ENCODE measurements at places on chromosomes 7 and 10.

GRCh38 chr7:95897557-95898251 is 125.3 kb downstream of the DYNC1I1 start:
- DNase-seq: no peak

DNA sequence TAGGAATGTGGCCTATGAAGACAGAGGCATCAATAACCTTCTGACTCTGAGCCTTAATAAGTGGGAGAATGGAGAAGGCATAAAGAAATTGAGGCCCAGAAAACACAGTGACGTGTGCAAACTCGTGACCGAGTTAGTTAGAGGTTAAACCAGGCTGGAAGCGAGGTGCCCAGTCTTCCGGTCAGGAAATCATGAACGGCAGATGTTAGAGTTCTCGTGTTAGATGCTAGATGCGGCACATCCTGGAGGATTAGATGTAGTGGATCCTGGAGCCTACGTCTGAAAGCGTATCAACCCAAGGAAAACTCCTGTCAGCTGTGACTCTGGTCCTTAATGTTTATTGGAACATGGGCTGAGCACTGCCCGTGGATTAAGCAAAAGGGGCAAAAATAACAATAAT is 275.9 kb downstream of the TCF7L2 start:
- DNase-seq: no peak

GRCh38 chr7:151175793-151176311 is 8.4 kb upstream of the GBX1 start:
- no peak for DNase-seq

GRCh38 chr7:1103789-1104515 is 16.0 kb downstream of the GPER1 start:
- no peak for DNase-seq

DNA sequence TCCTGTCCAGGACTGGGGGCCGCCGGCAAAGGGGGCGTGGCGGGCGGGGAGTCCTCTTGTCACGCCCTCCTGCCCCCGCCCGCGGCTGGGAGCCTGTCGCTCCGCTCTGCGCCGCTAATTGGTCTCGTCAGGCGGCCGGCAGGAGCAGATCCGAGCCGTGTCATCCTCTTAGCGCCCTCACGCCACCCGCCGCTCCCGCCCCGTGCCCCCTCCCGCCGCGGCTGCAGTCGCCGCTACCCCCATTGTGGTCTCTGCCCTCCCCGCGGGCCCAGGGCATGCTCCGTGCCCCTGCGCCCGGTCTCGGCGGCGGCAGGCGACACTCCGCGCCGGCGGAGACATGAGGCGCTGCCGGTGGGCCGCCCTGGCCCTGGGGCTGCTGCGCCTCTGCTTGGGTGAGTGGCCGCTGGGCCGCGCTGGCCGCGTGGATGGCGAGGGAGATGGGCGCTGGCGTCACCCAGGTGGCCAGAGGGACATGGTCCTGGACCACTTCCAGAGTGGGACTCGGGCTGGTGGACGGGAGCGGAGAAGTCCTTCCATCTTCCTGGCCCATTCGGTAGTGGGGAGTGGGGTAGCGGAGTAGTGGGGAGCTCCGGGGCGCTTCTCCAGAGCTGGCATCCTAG is at the start of gene CDHR1:
CDHR1 (plus strand) TSS at position 114 of the 620 bp plus-strand sequence; CDS start at position 338, 224 bp downstream.
- no peak for DNase-seq

- no peak for DNase-seq
These were observed 5.7 kb downstream of the CYP17A1 start for GRCh38 chr10:102831322-102832071.

- no peak for DNase-seq
These were observed 6.5 kb upstream of the CALU start for GRCh38 chr7:128732521-128733277.

DNA sequence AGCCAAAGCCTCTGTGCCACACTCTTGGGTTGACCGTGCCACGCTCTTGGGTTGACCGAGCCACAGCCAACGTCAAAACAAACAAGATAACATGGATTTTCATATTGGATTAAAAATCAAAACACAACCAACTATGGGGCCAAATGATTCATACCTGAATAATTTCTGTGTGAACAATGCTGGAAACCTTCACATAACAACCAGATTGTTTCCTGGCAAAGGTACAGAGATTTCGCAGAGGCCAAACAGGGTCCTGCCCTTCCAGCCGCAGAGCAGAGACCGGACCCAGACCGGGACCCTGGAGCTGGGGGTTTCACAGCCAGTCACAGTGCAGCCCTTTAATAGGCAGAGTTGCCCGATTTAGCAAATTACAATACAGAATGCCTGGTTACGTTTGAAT is 40.5 kb downstream of the ITIH5 start:
- DNase-seq: peak; percentile 36

DNA sequence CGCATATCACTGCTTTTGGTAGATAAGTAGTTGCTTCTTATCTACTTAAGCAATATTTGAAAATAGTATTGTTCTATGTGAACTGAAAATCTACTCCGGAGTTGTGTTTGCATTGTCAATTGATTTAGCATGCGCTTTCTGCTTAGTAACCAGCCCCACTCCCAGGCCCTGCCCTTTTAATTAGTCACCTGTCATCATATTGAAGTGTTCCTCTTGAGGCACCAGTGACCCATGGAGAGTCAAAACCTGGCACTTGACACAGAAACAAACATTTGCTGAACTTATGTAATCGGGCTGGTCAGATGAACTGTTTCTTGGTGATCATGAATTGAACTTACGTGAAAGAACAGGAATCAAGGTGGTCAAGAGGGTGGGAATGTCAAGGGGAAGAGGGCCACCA is 27.8 kb upstream of the CDHR3 start:
- DNase-seq: no peak

- peak; percentile 82 for DNase-seq
These were observed 254.8 kb downstream of the INHBA start for GRCh38 chr7:41448104-41448503.

GRCh38 chr10:1595726-1596125 is 141.6 kb downstream of the ADARB2 start:
- no peak for DNase-seq
